ENCODE measurements at places on chromosomes 6 and 20. TPM values are rescaled to one million over a fixed set of nuclear protein-coding genes. Genes with fewer than 3 reads are reported as not detected.

Gene SGK2
- total RNA-seq = not detected

- no peak for DNase-seq
Measured at GRCh38 chr6:162733489-162733888, 5.7 kb downstream of the PACRG start.

GRCh38 chr20:7264137-7264536 is 496.7 kb downstream of the BMP2 start:
- DNase-seq = no peak

Gene ENPP5
- 0.19 TPM for total RNA-seq

Gene PTCRA
- total RNA-seq = not detected

GRCh38 chr6:160102956-160103824 is 18.4 kb upstream of the SLC22A1 start:
- DNase-seq = no peak

- no peak for DNase-seq
Measured at GRCh38 chr6:20279051-20279450, 66.8 kb upstream of the MBOAT1 start.

- DNase-seq = no peak
Measured at GRCh38 chr6:36244641-36245280, 25.1 kb upstream of the PNPLA1 start.

DNA sequence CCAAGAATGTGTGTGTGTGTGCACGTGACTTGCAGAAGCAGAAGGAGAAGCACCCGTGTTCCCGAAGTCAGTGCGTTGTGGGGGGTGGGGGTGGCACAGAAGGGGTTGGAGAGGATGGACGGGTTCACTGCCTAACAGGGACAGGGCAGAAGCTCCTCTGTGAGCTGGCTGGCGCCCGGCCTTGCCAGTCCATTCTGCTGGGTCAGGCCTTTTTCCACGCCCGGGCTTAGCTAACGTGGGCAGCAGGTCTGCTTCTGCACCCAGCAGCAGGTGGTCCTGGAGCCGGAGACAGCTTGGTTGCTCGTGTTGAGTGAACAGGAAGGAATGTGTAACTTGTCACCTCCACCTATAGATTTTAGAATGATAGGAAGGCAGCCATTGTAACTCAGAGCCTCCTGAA is 374.4 kb downstream of the CDH4 start:
- no peak for DNase-seq

- DNase-seq = no peak
Measured at GRCh38 chr6:152201120-152201519, 393.6 kb downstream of the ESR1 start.

GRCh38 chr20:20881808-20882207 is 169.4 kb upstream of the RALGAPA2 start:
- no peak for DNase-seq

- DNase-seq = no peak
Measured at GRCh38 chr6:16849988-16850680, 88.9 kb upstream of the ATXN1 start.

Gene SIGLEC1
- total RNA-seq = not detected

DNA sequence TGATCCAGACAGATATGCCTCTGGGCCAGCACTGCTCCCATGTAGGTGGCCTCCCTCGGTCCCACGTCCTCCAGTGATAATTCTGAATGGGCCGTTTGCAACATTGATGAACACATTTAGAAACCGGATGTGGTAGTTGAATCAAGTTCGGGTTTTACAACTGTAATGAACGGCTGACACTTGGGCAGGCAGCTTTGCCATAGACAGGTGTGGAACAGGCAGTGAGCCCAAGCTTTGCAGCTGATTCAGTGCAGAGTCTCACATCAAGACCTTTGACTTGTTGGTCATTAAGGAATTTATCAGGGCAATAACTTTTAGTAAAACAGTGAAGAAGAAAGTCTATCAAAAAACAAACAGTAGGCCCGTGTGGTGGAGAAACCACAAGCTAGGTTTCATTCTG is 466.6 kb upstream of the AGPAT4 start:
- DNase-seq = no peak

- DNase-seq = no peak
Measured at GRCh38 chr6:68575765-68576439, 59.2 kb upstream of the ADGRB3 start.

DNA sequence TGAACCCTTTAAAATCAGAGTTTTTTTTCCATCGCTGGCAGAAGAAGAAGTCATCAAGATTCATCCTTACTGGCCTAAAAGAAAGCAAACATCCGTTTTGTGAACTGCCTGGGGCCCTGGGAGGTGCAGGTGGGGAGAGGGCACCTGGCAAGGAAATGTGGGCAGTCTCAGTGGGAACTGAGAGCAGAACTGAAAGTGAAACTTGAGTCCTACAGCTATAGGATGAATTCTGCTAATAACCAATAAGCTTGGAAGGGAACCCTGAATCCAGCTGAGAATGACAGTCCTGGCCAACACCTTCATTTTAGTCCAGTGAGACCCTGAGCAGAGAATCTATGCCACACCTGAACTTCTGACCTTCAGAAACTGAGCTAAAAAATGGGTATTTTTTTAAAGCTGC is 130.1 kb upstream of the ASCC3 start:
- DNase-seq = no peak

DNA sequence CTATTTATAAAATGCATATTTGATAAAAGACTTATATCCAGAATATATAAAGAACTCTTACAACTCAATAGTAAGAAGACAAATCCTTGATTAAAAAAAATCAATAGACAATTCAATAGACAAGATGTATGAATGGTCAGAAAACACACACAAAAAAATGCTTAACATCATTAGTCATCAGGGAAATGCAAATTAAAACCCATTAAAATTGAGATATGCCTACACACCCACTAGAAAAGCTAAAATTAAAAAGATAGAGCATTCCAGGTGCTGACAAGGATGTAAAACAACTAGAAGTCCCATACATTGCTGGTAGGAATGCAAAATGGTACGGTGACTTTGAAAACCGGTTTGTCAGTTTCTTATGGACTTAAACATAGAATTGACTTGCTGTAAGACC is 127.1 kb downstream of the TFAP2B start:
- DNase-seq = no peak

- no peak for DNase-seq
Measured at GRCh38 chr6:28673787-28674671, 148.3 kb downstream of the GPX5 start.

GRCh38 chr20:6142348-6142993 is 19.6 kb upstream of the FERMT1 start:
- peak; percentile 55 for DNase-seq

GRCh38 chr6:20564269-20564668 is 30.0 kb downstream of the CDKAL1 start:
- DNase-seq = no peak

Gene RAET1E
- total RNA-seq = not detected

DNA sequence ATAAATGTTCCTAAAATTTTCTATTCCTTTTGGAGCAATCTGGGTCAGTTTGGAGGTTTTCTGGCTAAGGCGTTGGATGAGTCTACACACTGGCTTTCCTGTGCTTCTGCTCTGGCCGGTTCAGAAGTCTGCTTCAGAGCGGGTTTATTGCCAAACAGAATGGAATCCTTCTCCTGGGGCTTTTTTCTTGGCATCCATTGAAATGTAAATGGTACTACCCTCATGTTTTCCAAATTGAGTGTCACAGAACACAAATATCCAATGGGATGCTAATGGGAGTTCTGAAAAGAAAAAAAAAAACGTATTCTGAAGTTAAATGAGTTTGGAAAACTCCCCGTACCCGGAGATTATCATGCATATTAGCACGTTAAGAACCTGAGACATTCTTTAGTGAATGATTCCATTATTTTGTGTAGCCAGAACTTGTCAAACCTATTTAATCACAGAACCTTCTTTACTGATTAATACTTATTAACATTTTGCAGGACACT is 930.3 kb downstream of the QKI start:
- DNase-seq = no peak

Gene MSH5
- 18.7 TPM for total RNA-seq

Gene CD24
- total RNA-seq = 6.4 TPM

DNA sequence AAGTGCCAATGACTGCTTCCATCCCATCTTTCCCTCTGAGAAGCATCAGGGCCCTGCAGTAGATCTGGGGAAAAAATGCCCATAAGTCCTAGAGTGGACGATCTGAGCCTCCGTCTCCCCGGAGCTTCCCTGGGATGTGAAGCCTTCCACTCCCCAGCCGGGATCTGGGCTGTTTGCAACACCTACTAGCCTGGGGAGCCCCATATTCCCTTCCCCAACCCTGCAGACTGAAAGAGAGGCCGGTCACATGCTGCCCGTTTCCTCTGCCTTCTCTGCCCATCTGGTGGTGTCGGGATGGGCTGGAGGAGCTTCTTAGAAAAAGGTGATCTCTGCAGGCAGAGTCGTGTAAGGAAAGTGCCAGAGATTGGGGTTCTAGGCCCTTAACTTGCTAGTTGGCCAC is 1.1 kb downstream of the SNPH start:
- no peak for DNase-seq

Gene CEP57L1
- total RNA-seq = 17.3 TPM

Gene PHIP
- total RNA-seq = 19.0 TPM

DNA sequence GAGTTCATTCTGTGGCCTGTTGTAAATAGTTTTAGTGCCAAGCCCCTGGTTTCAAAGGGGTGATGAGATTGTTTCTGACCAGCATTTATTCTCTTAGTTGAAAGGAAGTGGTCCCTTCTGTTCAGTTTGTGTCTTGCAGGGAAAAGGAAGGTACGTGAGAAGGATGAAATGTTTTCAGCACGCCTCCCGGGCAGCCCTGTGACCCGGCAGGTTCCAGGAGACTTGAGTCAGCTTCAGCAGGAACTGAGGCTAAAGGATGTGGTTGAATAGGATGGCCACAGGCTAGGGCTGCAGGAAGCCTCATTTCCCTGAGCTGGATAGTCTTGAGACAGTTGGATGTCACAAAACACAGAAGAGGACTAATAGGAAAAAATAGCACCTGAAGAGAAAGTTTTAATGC is 132.4 kb upstream of the SYNDIG1 start:
- no peak for DNase-seq
